ENCODE measurements at places on chromosomes 2 and 18.

DNA sequence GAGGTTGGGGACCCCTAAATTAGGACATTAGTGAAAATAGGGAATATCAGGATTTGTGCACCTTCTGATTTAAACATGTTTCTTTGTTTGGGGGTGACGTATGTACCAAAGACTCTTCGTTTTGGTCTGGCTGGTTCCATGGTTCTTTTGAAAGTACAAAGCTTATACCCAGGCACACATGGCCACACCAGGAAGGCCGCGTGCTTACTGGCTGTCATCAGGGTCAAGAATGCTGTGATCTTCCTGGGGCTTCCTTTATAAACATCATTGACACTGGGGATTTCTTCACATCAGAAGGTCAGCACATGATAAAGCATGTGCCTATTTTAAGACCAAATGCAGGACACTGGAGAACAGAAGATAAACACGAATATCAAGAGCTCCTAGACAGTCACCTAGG, 230.6 kb upstream of the ID2 start:
- DNase-seq = no peak

- no peak for DNase-seq
Observed at GRCh38 chr2:239008677-239009588, 161.0 kb downstream of the TWIST2 start.

DNA sequence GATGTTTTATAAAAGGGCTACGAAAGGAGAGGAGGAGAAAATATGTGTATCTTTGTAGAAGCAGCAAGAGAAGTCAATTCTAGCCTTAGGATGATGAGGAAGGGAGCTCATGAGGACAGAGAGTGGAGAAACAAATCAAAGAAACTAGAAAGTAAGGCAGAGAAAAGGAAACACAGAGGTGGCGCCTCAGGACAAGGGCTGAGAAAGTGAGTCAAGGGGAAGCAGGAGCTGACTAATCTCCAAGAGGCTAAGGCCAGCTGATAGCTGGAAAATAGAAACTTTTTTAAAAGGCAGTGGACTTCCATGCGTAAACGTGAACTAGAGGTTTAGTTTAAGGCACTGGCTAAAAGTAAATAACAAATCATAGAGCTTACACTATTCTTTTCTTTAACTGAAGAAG, 173.3 kb downstream of the ANKRD44 start:
- no peak for DNase-seq

GRCh38 chr2:55672630-55673029, 21.0 kb downstream of the PNPT1 start:
- DNase-seq = no peak

GRCh38 chr2:9030190-9030589, 26.7 kb upstream of the MBOAT2 start:
- no peak for DNase-seq

- DNase-seq = no peak
Observed at GRCh38 chr2:138190999-138191398, 226.7 kb downstream of the HNMT start.

- peak; percentile 37 for DNase-seq
Observed at GRCh38 chr2:129849559-129850160, 129.8 kb upstream of the RAB6C start.

- peak; percentile 48 for DNase-seq
Observed at GRCh38 chr2:2590141-2590540, 259.1 kb upstream of the MYT1L start.

DNA sequence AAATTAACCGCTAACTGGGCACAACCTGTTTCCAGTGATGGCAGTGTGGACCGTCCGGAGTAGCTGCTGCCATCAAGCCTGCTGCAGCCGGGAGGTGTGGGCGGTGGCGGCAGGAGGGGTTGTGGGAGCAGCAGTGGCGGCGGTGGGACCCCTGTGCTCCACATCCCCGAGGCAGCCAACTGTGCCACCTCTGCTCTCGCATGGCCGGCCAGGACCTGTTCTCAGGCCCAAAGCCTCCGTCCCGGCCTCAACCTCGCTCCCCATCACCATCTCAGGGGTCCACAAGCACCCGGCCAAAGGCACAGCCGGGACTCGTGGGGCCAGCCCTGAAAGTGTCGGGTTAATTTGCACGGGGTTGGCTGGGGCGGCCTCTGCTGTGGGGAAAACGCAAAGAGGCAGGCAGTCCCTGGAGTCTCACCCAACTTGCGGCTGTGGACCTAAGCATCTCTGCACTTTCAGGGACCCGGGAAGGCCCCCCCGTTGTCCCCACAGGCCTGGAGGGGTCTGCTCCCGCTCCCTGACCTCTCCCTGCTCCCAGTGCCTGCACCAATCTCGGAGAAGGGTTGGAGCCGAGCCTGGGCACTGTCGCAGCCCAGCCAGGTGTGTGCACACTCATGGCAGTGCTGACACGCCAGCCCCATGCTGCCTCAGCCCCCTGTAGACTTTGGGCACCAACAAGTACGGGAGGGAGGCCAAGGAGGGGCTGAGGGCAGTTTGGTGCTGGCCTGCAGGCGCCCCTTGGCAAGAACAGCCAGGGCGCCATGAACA, 44.4 kb upstream of the PEX13 start:
- DNase-seq = no peak

- no peak for DNase-seq
Observed at GRCh38 chr2:171139860-171140259, 20.8 kb downstream of the TLK1 start.

GRCh38 chr2:234968631-234969305, 17.0 kb downstream of the SH3BP4 start:
- DNase-seq = no peak

DNA sequence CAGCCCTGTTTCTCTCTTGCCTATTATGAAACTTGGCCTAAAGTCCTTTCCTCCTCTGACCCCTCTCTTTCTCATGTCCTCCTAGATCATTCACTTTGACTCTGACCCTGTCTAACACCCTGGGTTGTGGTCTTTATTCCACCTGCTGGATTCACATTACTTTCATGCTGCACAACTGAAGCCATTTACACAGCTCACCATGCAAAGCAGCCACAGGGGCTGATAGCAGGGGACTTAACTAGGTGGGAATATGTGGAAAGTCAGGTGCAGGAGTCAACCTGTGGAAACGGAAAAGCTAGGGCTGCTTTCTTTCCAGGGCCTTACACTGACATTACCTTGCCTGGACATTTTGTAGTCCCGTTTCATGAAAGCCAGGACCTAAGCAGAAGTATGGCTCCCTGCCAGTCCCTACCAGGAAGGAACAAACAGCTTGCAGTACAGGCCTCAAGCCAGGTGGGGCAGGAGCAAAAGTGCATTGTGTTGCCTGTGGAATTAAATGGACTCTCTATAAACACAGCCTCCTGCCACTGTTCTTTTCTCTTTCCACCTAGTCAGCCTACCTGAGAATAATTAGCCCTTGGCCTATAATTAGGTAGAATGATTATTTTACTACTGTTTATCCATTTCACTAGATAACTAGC, 11.8 kb downstream of the MAPRE3 start:
- DNase-seq = peak; percentile 70

DNA sequence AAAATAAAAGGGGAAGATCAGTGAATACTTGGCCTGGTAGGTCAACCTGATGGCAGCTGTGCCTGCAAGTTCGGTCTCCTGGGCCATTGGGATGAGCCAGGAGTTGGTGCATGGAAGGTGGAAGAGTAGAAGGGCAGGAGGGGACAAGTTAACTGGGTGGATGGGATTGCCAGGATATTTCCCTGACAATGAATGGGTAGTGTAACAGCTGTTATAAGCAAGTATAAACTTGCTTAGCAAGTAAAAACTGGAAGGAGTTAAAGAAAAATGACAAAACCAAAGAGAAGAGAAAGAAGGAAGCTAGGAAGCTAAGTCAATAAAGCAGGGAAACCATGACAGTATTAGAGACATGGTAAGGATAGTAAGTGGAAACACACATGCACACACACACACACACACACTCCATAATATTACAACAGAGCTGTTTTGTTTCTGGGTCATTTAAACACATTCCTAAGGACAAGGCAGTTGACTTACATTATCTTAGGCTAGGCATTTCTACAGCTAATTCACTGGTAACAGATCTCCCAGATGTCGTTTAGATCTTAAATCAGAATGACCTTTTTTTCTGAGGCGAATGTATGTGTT, 29.7 kb downstream of the MEP1B start:
- no peak for DNase-seq

- DNase-seq = no peak
Observed at GRCh38 chr2:128498086-128498485, 179.4 kb upstream of the HS6ST1 start.

DNA sequence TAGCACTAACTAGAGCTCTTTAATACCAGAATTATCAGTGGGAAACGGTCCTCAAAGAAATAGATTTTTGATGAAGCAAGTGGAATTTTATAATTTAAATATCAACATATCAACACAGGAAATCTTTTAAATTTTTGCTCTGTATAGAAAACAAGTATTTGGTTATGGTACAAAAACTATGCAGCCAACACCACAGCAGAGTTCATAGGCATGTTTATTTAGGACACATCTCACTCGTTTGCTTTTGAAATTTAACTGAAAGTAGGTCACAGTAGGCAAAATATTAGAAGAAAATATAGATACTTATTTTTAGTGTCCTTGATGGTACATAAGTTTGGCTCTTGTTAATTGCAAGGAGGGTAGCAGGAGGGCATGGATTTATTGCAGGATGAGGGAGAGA, 34.3 kb upstream of the TANC1 start:
- DNase-seq = no peak

GRCh38 chr2:100584816-100585215, 22.0 kb downstream of the PDCL3 start:
- DNase-seq = no peak

- DNase-seq = no peak
Observed at GRCh38 chr18:35282353-35282752, 7.7 kb downstream of the ZSCAN30 start.

DNA sequence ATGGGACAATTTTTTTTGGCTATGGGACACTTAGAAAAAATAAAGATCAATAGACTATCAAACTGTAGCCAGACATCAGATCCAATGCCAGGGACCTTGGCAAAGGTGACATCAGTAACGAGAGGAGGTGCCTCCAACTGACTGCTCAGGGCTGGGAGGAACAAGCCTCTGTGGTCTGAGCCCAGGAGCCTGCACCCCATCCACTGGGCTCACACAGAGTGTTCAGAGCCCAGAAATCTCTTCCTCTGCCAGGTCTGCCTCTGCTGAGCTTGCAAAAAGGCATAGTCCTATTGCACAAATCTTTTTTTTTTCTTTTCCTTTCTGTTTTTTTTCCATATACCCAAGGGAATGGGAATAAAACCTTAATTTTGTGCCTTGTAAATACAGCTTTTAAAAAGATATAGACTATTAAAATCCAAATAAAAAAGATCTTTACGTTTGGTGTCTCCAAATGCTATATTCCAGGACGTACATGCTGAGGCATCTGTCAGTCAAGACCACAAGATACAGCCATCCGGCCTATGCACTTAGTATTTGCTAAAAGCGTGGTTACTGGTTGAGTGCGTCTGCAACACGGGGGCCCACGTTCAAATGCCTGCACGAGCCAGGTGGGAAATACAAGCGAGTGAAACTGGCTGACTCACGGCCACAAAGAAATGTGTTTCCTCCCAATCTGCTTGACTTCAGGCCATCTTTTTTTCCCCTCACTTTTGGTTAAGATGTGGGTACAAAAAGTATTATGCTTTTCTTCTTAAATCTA, 7.8 kb upstream of the ARHGAP25 start:
- no peak for DNase-seq

DNA sequence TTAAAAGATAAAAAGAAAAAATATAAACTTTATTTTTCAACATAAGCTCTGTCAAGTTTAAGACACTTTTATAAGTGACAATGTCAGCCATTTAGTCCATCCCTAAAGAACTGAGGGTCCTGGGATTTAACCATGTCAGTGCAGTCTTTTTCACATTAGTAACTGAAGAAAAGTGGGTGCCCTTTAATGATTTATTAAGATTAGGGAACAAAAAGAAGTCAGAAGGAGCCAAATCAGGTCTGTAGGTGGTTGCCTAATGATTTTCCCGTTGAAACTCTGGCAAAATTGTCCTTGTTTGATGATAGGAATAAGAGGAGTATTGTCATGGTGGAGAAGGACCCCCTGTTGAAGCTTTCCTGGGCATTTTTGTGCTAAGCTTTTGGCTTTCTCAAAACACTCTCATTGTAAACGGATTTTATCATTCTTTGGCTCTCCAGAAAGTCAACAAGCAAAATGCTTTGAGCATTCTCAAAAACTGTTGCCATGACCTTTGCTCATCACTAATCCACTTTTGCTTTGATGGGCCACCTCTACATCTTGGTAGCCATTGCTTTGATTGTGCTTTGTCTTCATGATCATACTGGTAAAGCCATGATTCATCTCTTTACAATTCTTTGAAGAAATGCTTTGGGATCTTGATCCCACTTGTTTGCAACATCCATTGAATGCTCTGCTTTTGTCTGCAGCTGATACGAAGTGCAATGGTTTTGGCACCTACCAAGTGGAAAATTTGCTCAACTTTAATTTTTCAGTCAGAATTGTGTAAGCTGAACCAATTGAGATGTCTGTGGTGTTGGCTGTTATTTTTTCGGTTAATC, 22.0 kb downstream of the TSPYL6 start:
- DNase-seq = no peak

- no peak for DNase-seq
Observed at GRCh38 chr18:59640721-59641120, 56.5 kb downstream of the CCBE1 start.

GRCh38 chr2:162221064-162221463, 22.2 kb downstream of the FAP start:
- no peak for DNase-seq

DNA sequence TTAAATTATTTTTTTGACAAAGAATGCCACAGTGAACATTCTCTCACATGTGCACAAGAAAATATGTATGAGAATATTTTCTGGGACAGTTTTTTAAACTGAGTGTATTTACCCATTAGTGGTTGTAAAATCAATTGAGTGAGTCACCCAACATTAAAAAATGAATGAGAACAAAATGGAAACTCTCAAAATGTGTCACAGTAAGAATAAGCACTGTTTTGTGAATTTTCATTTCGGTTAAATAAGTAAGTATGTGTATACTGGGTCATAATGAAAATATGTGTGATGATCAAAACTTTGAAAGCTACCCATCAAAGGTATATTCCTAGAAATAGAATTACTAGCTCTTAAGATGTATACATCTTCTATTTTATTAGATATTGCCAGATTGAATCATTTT, 11.6 kb downstream of the BABAM2 start:
- no peak for DNase-seq

DNA sequence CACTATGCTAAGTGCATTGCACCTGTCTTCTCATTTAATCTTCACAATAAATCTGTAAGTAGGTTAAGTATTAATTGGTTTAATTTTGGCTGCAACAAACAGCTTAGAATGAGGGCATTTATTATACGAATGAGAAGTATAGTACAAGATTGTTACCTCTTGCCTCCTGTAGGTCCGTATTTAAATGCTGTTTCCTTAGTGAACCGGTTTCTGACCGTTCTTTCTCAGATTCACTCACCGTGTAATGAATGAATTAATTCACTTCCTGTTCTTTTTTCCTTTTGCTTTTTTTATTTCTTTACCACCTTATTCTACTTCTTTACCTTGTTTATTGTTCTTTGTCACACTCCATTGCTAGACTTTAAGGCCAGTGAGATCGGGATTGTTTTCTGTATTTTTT, 153.8 kb upstream of the RASGRP3 start:
- DNase-seq = no peak

DNA sequence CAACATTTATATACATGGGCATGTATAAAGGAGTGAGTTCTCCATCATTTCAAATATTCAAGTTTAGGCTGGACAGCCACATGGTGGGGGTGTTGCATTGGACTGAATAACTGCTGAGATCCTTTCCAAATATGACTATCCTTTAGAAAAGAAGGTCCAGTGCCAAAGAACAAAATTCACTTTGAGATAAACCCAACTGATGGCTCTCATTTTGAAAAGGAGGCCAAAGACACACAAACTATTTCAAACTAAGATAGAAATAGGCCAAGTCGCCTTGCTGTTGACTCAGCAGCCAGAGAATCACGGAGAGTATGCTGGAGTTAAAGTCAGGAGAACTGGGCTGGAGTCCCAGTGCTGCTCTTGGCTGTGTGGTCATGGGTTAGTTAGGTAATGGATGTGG, 204.5 kb upstream of the LRATD1 start:
- no peak for DNase-seq

All from SHP77 (cell line).